ENCODE measurements at places on chromosomes 4 and X.

DNA sequence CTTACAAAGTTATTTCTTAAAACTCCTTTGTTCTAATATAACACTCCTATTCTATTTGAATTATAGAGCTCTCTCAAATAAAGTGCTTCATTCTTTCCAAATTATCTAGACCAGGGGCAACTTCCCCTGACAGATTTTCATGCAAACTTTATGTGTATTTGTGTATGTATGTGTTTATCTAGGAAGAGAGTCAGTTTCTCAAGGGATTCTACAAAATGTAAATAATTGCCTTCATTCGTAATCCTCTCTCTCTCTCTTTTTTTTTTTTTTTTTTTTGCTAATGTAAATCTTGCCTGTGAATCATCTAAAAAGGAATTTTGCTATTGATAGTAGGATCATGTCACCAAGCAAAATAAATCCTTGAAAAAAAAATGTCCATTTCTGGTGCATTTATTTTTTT is 38.9 kb upstream of the RBPJ start:
- no peak for DNase-seq

DNA sequence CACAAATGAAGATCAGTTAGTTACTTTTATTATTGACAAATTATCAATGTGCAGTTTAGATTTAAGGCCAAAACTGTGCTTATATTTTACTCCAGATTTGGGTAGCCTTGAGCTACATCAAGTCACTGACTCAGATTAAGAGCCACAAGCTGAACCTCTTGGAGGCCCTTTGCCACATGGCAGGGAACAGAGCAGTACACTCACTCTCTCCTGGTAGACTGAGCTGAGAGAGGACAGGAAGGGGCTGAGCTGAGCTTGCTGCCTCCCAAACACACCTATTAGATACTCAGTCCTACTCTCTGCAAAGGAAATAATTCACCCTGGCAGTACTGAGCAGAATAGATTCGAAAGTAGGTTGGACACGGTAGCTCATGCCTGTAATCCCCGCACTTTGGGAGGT is 7.8 kb downstream of the STAP1 start:
- no peak for DNase-seq

DNA sequence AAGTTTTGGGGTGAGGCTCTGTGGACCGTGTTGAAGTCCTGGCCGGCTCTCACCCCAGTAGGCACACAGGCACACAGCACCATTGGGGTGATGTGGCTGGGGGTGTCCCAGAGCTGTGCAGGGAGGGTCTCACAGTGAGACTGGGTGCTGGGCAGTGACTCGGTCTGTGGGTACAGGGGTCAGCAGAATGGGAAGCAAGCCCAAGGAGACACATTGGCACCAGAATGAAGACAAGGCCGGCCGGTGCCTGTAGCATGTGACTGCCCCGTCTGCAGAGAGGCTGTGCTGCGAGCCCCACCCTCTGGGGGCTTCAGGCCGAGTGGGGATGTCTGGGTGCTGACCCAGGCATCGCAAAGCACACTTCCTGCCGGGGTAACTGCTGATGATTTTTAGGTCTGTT is 5.2 kb downstream of the MAEA start:
- DNase-seq = no peak

DNA sequence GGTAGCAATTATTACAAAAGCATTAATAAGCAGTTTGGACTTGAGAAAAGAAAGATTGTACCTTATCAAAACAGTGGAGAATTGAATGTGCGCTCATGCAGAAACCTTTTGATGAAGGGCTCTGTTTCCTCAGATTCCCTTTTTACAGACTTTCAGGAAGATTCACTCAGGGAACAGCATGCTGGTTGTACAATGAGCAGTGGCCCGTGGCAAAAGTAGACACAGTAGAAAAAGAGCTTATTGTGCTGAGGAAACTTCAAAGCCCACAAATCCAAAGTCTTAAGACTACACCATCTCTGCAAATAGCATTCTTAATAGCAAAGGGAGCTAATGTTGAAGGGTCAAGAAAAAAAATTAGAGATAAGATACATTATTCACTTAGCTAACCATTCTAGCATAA is 858.9 kb downstream of the PDHA2 start:
- no peak for DNase-seq

DNA sequence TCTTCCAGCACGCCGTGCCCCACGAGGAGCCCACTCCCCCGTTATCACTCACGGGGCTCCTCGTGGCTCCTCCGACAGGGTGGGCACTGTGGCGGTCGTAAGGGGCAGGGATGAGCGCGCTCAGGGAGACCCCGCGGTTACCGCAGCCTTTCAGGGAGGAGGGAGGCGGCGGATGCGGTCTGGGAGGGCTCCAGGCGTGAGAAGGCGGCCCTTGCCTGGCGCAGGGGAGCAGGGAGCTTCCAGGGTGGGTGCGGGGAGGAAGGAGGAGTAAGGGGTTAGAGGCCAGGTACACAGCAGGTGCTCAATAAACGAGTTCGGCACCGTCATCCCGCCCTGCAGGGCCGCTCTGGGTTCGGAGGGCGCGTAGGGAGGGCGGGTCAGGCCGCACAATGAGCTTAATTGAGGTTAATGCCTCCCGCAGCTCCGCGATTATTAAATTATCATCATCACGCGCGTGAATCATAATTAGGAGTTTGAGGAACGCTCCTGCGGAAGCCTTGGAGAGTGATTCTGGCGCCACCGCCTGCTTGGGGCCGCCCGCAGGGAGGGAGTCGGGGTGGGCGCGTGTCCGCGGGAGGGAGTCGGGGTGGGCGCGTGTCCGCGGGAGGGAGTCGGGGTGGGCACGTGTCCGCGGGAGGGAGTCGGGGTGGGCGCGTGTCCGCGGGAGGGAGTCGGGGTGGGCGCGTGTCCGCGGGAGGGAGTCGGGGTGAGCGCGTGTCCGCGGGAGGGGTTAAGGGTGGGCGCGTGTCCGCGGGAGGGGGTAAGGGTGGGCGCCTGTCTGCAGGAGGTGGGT is 7.6 kb upstream of the NKX1-1 start:
- no peak for DNase-seq

DNA sequence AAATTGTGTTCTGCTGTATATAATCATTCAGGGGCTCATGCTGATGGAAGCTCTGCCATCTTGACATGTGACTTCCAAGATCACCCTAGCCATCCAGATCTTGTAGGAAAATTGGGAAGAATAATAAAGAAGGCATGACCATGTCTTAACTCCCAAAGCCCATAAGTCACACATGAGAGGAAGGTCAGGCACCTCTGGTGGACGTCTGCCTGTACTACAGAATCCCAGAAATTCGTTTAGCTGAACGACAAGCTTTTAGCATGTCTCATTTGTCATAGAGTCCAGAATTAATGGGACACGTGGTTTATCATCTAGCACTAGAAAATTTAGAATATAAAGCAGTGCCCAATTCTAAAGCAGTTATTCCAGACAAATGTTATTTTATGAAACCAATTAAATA is 212.7 kb downstream of the CENPC start:
- no peak for DNase-seq

- no peak for DNase-seq
These were observed 47.5 kb downstream of the CPZ start for GRCh38 chr4:8639777-8640720.

- no peak for DNase-seq
These were observed 54.7 kb upstream of the ZXDA start for GRCh38 chrX:57964975-57965374.

DNA sequence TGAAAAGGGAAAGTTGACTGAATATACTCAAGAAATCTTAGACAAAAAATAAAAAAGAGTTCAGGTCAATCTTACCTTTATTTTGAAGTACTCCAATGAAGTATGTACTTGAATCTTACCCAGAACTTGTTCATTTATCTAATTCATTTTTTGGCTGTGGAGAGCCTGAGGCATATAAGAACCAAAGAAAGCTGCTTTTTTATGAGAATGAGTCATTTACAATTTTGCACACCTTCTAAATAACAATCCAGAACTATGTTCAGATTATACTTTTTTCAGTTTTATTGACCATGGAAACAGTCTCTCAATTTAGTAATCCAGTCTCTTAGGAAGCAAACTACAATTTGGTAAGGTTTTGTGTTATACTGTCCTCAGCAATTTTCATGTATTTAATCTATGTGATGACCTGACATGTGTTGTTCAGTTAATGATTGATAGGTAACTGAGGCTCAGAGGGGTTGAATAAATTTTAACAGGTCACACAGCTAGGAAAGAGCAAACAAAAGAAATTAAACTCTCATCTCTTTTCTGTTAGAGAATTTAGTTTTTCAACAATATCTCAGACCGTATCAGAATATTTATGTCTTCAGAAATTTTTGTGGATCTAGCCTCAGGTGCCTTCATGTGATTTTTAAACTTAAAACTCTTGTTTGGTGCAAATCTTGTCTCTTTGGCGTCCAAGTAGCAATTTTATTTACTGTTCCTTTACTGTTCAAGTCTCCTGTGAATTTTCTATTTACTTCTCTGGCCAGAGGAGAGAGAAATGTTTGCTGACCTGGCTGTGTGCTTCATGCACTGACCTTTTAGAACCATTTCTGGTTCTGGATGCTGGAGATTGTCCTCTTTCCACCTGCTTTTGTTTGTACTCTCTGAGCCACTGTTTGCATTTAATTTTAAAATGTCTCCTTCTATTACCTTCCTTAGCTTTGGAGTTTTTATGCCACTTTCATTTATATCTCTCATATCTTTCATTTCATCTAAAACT is 1453.4 kb downstream of the STIM2 start:
- DNase-seq = no peak

DNA sequence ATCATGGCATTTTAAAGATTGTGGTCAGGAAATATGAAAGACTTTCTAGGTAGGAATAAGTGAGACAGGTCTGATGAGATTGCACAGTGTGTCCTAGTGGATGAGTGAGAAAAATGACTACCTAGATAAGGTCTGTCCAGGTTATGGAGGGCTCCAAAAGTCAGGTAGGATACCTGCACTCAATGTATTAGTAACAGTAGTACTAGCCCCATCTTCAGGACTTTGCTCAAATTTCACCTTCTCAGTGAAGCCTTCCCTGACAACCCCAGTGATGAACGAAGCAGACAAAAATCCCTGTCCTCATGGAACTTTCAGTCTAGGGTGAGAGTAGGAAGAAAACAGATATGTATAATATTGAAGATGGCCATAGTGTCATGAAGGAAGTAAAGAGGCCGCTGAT is 85.7 kb downstream of the ZIC3 start:
- DNase-seq = no peak

DNA sequence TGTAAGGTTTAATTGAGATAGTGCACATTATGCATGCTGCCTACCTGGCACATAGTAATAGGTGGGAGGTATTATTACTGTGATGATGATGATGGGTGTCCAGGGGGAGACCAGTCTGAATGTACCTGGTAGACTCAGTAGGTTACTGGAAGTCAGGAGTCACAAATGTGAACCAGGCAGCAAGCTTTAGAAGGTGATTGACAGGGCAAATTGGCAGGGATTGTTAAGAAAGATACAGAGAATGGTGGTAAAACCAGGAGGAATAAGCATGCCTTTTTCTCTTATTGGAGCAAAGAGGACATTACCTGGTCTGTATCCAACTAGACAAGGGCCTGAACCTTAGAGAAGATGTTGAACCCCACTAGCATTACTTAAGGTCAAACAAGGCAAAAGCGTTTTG is 108.1 kb downstream of the ANXA3 start:
- no peak for DNase-seq

DNA sequence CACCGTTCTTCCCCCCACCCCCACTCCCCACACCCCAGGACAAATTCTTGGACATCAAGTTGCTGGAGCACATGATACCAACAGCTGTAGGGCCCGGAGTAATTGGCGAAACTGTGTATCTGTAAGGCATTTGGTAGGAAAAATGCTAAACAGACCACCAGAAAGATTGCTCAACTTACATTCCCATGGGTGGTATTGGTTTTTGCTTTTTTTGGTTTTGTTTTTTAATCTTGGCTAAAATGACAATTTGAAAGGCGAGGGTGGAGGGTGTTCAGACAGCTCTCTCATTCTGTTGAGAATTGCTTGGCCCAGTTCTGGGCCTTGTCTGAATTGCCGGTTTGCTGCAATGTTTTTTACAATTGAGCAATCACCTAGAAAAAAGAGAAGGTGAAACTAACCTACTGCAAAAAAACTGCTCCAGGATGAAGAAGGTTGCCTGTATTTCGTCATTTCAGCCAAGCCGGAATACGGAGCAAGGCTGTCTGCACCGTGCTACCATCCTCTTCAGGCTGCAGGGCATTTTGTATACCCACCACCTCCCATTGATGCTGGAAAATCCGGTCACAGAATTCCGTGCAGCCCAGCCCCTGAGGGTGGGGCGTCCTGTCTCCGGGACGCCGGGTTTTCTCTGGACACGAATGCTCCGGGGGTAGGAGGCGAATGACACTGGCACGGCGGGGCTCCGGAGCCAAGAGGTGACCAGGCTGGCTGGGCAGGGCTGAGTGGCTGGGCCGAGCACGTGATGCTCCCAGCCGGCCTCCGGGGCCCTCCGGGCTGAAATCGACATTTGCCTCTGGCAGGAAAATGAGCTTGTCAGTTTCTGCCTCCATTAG is at the start of gene CLCN4:
Gene CLCN4 (plus strand): TSS at position 777 of the 833 bp plus-strand sequence. CDS start 28,058 bp downstream, outside the sequence.
- DNase-seq = peak; percentile 73

GRCh38 chrX:119482481-119483480 is 14.5 kb downstream of the SLC25A5 start:
- DNase-seq = peak; percentile 46

DNA sequence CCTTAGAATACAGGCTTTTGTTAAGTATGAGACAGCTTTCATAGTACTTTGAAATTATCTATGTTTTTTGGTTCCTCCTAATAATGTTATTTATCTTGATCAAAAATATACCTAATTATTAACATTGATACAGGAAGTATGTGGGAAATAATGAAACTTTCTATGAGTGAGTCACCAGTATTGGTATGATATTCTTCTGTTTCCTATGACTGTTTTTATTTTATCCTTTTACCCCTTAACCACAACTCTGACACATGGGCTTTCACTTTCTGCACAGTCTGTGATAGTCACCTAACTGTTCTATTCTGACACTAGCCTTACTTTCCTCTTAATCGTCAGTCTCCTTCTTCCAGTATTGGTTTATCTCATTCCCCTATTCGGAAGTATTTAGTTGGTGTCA is 4.7 kb downstream of the THAP9 start:
- no peak for DNase-seq

- no peak for DNase-seq
These were observed 12.6 kb downstream of the CA5B start for GRCh38 chrX:15750611-15751154.

- no peak for DNase-seq
These were observed 27.3 kb upstream of the CRLF2 start for GRCh38 chrX:1239681-1240142.

GRCh38 chrX:71217298-71217697 is 5.7 kb upstream of the GJB1 start:
- DNase-seq = no peak

- DNase-seq = no peak
These were observed 1.0 kb downstream of the TBC1D9 start for GRCh38 chr4:140754918-140755773.

DNA sequence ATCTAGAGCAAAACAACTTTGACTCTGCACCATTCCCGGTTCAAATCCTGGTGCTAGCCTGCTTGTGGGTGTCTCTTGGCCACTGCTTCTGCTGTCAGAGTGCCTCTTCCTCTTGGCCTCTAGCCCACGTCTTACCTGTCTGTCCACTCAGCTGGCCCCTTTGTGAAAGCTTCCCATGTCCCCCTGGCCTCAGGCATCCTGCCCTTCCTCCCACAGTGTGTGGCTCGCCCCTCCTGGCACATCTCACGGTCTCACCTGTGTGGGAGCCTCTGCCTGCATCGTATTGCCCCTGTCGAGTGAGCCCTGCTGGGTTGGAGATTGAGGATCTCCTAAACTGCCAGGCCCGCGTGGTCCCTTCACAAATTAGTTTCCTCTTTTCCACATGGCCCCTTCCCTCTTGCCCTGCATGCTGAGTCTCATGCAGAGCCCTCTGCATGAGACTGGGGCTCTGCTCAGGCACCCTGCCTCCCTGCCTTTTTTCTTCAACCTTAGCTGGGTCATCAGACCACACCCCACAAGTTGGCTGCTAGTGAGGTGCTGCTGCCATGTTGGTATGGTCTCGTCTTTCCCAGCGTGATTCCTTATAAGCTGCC is 53.7 kb upstream of the TADA2B start:
- DNase-seq = no peak
